Neural progenitor cell (in vitro differentiated cells): ENCODE measurements at places on chromosomes 6 and 20. TPM values are rescaled to one million over a fixed set of nuclear protein-coding genes. Genes with fewer than 3 reads are reported as not detected.

Gene CDH26
- total RNA-seq, result 0.09 TPM in 1 of 2 replicates, not detected in the other

Gene PFDN4
- 198 and 597 TPM in 2 replicates for total RNA-seq

Gene EBF4
- 1.9 and 2.5 TPM in 2 replicates for total RNA-seq

Gene PLA2G7
- total RNA-seq, result 1.1 and 1.8 TPM in 2 replicates

Gene PRKN
- total RNA-seq, result 2.2 and 2.8 TPM in 2 replicates

Gene OXT
- not detected in 2 replicates for total RNA-seq

Gene TRAPPC3L
- not detected in 2 replicates for total RNA-seq

Gene BAG2
- 0.84 and 1.5 TPM in 2 replicates for total RNA-seq

Gene SCAF8
- 54.9 and 62.1 TPM in 2 replicates for total RNA-seq

- no peaks in the 10 kb centered on the region for H3K36me3 ChIP-seq
- no peaks in the 10 kb centered on the region for H3K27me3 ChIP-seq
- H3K4me1 ChIP-seq, result no peaks in the 10 kb centered on the region
- H3K27ac ChIP-seq, result no peak overlapping the region
These were observed 69.8 kb upstream of the RIN2 start for GRCh38 chr20:19688031-19688806.

- no peaks in the 10 kb centered on the region for H3K4me1 ChIP-seq
- peaks cover 16% of the 10 kb centered on the region for H3K27me3 ChIP-seq
- no peak overlapping the region for H3K27ac ChIP-seq
- peak; percentile 63 for DNase-seq
These were observed 3.7 kb upstream of the TMEM200A start for GRCh38 chr6:130362128-130362527.

GRCh38 chr6:118786596-118787453 lies 107.1 kb upstream of the ASF1A start:
- peaks cover 4% of the 10 kb centered on the region for H3K4me1 ChIP-seq
- H3K4me3 ChIP-seq, result no peak overlapping the region
- H3K36me3 ChIP-seq, result no peaks in the 10 kb centered on the region

DNA sequence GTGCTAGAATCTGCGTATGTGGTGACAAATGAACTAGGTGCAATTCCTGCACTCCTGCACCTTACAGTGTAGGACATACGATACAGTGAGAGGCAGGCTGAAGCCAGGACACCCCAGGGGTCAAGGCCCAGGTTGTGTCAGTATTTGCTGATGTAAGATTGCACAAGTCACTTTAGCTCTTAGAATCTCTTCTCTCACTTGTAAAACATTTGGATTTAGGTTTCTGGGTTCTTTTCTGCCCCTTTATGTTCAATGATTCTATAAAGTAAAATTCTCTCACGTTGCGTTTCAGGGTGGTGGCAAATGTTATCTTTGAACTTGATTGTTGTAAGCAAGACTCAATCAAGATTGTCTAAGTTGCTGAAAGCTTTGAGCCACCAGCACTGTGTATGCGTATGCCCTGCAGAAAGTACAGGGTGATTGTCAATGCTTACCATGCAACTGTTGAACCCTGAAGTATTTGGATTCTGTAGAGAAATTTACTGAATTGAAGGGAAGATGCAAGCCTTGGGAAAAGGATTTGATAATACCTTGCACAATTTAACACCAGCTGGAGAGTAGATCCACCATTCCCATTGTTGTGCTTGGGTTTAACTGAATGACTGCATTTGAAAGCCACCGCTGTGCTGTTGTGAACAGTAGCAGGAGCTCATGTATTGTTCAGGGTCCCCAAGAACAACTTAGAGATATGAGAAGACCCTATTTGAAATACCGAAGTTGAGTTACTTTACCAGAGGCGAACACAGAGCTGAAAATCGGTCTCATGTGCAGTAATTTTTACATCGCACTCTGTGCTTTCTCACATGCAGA lies 106.1 kb upstream of the CITED2 start:
- DNase-seq, result peak; percentile 68
- H3K36me3 ChIP-seq, result no peaks in the 10 kb centered on the region
- H3K27ac ChIP-seq, result no peak overlapping the region
- peaks cover 57% of the 10 kb centered on the region for H3K4me1 ChIP-seq

DNA sequence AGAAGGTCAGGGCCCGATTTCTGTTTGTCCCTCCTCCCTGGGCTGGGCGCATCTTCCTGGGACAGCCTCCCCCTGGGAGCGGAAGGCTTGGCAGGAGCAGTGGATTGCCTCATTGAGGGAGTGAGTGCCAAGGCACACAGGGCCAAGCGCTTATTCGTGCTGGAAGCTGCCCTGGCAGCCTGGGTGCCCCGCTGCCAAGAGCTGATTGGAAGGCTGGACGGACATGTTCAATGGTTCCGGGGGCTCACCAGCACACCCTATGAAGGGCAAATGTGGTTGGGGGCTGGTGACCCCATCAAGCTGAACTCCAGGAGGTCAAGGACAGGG lies 10.3 kb upstream of the ZNF831 start:
- peaks cover 7% of the 10 kb centered on the region for H3K4me1 ChIP-seq
- no peaks in the 10 kb centered on the region for H3K27me3 ChIP-seq
- no peaks in the 10 kb centered on the region for H3K36me3 ChIP-seq
- DNase-seq, result no peak

DNA sequence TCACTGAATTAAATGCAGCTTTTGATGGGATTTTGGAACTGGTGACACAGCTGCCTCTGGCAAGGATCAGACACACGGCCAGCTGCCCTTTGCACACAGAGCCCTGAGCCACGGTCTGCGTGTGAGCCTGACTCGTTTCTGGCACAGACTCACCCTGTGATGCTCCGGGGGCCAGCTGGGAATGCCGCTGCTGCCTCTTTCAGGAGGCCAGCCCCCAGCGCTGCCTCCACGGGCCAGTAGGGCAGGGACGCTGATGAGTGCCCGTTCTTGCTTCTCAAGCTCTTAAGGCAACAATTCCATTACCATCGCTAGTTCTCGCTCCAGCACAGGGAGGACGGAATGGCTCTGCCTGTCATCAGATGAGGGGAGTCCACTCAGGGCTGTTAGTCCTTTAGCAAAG lies 61.6 kb downstream of the IRF4 start:
- H3K4me3 ChIP-seq, result no peak overlapping the region
- no peaks in the 10 kb centered on the region for H3K27me3 ChIP-seq
- H3K4me1 ChIP-seq, result no peaks in the 10 kb centered on the region
- no peak for DNase-seq
- H3K27ac ChIP-seq, result no peak overlapping the region
- no peaks in the 10 kb centered on the region for H3K36me3 ChIP-seq

DNA sequence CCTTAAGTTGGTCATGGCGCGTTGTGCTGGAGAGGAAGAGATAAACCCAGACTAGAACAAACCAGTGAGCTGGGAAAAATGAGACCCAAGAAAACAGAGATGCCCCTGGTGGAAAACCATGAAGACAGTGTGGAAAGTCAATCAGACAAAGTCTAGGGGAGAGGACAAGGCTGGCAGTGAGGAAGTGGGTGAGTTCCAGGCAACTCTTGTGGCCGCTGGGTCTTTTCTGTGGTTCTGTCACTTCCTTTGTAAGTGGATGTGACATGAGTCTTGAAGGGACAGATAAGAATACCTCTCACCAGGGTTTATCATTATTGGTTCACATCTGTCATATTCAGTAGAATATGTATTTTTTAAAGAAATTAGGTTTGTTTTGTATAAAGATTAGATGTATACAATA lies 738.4 kb downstream of the DHX35 start:
- H3K36me3 ChIP-seq, result no peaks in the 10 kb centered on the region
- H3K27me3 ChIP-seq, result no peaks in the 10 kb centered on the region
- DNase-seq, result no peak

GRCh38 chr20:51341581-51341980 lies 200.9 kb downstream of the NFATC2 start:
- DNase-seq, result no peak
- no peaks in the 10 kb centered on the region for H3K36me3 ChIP-seq
- no peaks in the 10 kb centered on the region for H3K27me3 ChIP-seq
- no peak overlapping the region for H3K4me3 ChIP-seq
- H3K27ac ChIP-seq, result no peak overlapping the region

DNA sequence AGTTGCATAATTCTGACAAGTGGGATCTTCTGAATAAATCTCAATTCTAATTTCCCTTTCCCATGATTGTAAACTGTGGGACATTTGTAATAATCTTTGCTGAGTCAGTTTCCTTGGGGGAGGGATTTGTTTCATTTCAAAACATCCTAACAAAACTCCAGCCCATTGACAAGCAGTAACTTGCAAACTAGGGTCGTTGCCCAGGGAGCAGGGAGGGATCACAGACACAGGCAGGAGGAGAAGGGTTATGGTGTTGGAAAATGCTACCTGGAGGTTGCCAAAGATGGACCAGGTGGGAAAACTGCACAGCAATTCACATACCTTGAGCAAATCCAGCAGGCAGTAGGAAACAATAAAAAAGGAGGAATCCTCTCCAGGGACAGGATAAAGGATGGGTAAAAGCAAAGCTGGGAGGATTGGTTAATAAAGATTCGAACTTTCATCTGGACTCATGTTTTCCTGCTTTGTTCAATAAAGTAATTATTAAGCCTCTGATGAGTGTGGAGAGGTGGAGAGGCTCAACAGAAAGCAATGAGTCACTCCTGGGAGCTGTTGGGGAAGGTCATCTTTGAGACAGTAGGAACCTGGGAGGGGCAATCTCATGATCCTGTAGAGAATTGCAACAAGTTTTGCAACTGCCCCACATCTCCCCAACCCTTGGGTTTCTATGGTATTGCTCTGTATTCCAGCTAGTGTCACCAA lies 87.3 kb upstream of the AKIRIN2 start:
- H3K27ac ChIP-seq, result no peak overlapping the region
- H3K27me3 ChIP-seq, result no peaks in the 10 kb centered on the region
- H3K36me3 ChIP-seq, result no peaks in the 10 kb centered on the region
- H3K4me3 ChIP-seq, result no peak overlapping the region
- no peak for DNase-seq
- peaks cover 17% of the 10 kb centered on the region for H3K4me1 ChIP-seq

- H3K4me3 ChIP-seq, result peak overlapping the region; percentile 59
- no peaks in the 10 kb centered on the region for H3K36me3 ChIP-seq
- no peaks in the 10 kb centered on the region for H3K4me1 ChIP-seq
These were observed 785 bp upstream of the ULBP3 start for GRCh38 chr6:150069706-150070105.

DNA sequence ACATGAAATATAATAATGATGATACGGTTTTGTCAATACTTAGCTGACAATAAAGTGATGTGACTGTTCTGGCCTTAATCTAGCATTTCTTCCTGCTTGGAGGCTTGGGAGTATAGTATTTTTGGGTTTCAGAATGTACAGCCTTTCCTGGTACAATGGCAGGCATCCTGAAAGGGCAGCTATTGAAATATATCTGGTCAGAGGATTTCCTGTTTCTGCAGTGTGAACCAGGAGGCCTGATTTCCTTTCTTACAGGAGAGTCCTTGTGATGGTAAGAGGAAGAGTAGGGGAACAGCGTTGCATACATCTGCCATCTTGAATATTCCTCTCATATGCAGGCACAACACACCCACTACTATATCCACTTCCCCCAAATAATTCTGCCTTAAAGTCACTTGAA lies 93.7 kb downstream of the MYO6 start:
- H3K4me3 ChIP-seq, result no peak overlapping the region
- no peaks in the 10 kb centered on the region for H3K27me3 ChIP-seq
- DNase-seq, result no peak
- peaks cover 5% of the 10 kb centered on the region for H3K36me3 ChIP-seq
- no peak overlapping the region for H3K27ac ChIP-seq

GRCh38 chr20:21968486-21968885 lies 263.0 kb downstream of the PAX1 start:
- no peaks in the 10 kb centered on the region for H3K27me3 ChIP-seq
- H3K4me3 ChIP-seq, result no peak overlapping the region
- H3K27ac ChIP-seq, result no peak overlapping the region
- H3K4me1 ChIP-seq, result no peaks in the 10 kb centered on the region
- H3K36me3 ChIP-seq, result no peaks in the 10 kb centered on the region

DNA sequence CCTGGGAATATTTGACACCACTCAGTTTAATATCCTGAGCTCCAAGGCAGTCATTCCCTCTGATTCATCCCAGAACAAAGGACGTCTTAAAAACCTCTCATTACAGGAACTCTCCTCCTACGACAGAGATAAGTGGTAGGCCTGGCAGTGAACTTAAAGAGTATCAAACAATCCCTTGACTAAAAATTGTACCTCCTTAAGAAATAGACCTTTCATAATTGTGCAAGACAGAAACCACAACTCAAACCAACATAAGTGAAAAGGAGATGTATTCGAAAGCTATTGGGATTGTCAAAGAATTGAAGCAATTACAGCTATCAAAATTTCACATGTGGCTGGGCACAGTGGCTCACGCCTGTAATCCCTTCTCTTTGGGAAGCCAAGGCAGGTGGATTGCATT lies 19.1 kb upstream of the BNIP5 start:
- no peak overlapping the region for H3K27ac ChIP-seq
- H3K4me1 ChIP-seq, result peaks cover 8% of the 10 kb centered on the region
- DNase-seq, result no peak
- H3K36me3 ChIP-seq, result no peaks in the 10 kb centered on the region
- H3K27me3 ChIP-seq, result no peaks in the 10 kb centered on the region

DNA sequence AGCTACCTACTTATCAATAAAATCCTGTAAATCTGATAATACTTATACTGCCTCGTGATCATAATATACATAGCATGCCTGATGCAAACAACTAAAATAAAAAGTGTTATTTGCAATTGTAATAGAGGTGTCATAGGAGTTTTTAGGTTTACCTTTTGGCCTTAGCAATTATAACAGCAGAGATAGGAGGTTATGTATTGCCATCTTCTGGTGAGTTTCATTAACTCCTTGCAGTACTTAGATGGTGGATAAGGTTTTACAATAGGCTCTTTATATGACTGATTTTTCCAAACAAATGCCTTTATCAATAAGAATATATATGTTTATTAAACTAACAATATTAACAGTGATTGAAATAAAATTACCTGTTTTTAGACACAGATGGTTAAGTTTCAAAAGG lies 27.8 kb upstream of the MYCT1 start:
- no peaks in the 10 kb centered on the region for H3K27me3 ChIP-seq
- no peaks in the 10 kb centered on the region for H3K36me3 ChIP-seq
- no peak overlapping the region for H3K4me3 ChIP-seq
- no peak overlapping the region for H3K27ac ChIP-seq
- H3K4me1 ChIP-seq, result no peaks in the 10 kb centered on the region

DNA sequence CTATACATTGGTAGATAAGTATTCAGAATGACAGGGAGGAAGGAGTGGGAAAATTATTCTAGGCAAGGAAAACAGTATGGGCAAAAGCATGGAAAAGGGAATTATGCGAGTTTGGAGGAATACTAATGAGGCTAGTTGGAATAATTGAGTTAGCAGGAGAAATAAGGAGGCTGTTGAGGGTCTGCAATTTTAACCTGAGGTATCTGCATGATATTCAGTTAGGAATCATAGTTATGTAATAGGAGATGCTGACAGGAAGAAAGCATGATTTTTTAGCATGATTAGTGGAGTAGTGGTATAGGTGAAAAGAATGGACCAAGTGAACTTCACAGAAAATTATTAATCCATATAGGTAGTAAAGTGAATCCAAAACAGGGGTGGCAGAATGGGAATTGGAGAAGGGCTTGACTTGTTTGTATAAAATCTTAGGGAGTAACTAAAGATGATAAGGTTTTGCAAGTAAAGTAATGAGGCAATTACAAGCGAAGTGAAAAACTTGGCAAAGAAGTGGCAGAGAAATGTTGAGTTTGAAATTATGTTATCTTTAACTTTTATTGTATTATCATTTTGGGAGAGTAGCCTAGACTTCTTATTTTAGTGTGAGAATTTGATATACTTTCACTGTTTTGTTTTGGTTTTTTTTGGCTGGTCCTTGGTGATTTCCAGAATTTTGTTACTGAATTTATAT lies 5.7 kb downstream of the STXBP5 start:
- H3K4me1 ChIP-seq, result peaks cover 37% of the 10 kb centered on the region
- no peaks in the 10 kb centered on the region for H3K36me3 ChIP-seq
- no peak overlapping the region for H3K27ac ChIP-seq
- no peak for DNase-seq

- no peaks in the 10 kb centered on the region for H3K36me3 ChIP-seq
- no peaks in the 10 kb centered on the region for H3K27me3 ChIP-seq
- no peak overlapping the region for H3K27ac ChIP-seq
- H3K4me1 ChIP-seq, result peaks cover 5% of the 10 kb centered on the region
These were observed 138.9 kb downstream of the ADGRG6 start for GRCh38 chr6:142440600-142441293.
